DND-41 (cell line): ENCODE measurements at places on chromosomes 7 and 10.

GRCh38 chr7:31583526-31583925 lies 69.6 kb downstream of the ITPRID1 start:
- H3K4me1 ChIP-seq = no peaks in the 10 kb centered on the region
- no peaks in the 10 kb centered on the region for H3K27me3 ChIP-seq
- no peak overlapping the region for H3K27ac ChIP-seq
- DNase-seq = no peak
- no peaks in the 10 kb centered on the region for H3K36me3 ChIP-seq

GRCh38 chr10:18404530-18404929 lies 246.9 kb downstream of the NSUN6 start:
- H3K4me1 ChIP-seq = no peaks in the 10 kb centered on the region
- no peak for DNase-seq
- no peaks in the 10 kb centered on the region for H3K36me3 ChIP-seq

- no peak overlapping the region for H3K4me3 ChIP-seq
- no peak overlapping the region for H3K27ac ChIP-seq
- H3K36me3 ChIP-seq = no peaks in the 10 kb centered on the region
- peaks cover 3% of the 10 kb centered on the region for H3K27me3 ChIP-seq
- no peak for DNase-seq
These were observed 395.8 kb upstream of the ZMIZ1 start for GRCh38 chr10:78672918-78673317.

DNA sequence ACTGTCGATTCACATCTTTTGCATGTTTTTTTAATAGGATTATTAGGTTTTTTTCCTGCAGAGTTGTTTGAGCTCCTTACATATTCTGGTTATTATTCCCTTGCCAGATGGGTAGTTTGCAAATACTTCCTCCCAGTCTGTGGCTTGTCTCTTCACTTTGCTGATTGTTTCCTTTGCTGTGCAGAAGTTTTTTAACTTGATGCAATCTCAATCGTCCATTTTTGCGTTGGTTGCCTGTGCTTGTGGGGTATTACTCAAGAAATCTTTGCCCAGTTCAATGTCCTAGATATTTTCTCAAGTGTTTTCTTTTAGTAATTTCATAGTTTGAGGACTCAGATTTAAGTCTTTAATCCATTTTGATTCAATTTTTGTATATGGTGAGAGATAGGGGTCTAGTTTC lies 95.4 kb downstream of the TBXAS1 start:
- H3K36me3 ChIP-seq = no peaks in the 10 kb centered on the region
- no peak overlapping the region for H3K4me3 ChIP-seq
- DNase-seq = no peak
- H3K27me3 ChIP-seq = no peaks in the 10 kb centered on the region
- no peaks in the 10 kb centered on the region for H3K4me1 ChIP-seq

- H3K27me3 ChIP-seq = no peaks in the 10 kb centered on the region
- no peak for DNase-seq
- no peaks in the 10 kb centered on the region for H3K4me1 ChIP-seq
- no peak overlapping the region for H3K4me3 ChIP-seq
These were observed 595.0 kb downstream of the ARL4A start for GRCh38 chr7:13282377-13282980.

DNA sequence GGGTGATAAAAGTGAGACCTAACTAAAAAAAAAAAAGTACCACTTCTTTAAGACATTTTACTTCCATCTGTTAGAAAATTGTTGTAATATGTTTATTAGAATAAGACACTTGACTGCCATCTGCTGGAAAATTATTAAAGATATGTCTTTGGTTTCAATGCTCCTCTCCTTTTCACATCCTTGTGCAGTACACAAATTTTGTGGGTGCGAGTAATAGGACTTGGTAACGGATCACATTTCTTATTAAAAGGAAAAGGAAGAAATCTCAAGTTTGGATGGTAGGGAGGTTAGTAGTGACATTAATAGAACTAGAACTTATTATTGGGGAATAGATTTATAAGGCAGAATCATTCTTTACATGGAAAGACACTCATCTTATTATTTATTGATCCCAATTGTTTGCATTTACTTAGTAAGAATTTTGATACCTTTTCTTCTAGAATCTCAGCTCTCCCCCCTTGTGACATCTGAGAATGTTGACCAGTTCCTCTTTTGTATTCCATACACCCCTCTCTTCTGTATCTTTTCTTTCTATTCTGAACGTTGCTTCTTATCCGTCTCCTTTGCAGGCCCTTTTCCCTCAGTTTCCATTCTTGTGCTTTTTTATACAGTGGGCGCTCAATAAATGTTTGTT lies 43.0 kb upstream of the RPA3 start:
- peaks cover 36% of the 10 kb centered on the region for H3K4me1 ChIP-seq
- peak; percentile 16 for DNase-seq
- no peak overlapping the region for H3K4me3 ChIP-seq
- no peaks in the 10 kb centered on the region for H3K27me3 ChIP-seq

- H3K4me3 ChIP-seq = no peak overlapping the region
- H3K4me1 ChIP-seq = no peaks in the 10 kb centered on the region
- H3K27ac ChIP-seq = no peak overlapping the region
- H3K27me3 ChIP-seq = no peaks in the 10 kb centered on the region
- no peaks in the 10 kb centered on the region for H3K36me3 ChIP-seq
These were observed 169.9 kb downstream of the SKIDA1 start for GRCh38 chr10:21355591-21356011.

GRCh38 chr10:62728479-62728878 lies 76.0 kb upstream of the ADO start:
- H3K27me3 ChIP-seq = no peaks in the 10 kb centered on the region
- no peaks in the 10 kb centered on the region for H3K4me1 ChIP-seq
- no peak overlapping the region for H3K4me3 ChIP-seq
- no peak overlapping the region for H3K27ac ChIP-seq
- DNase-seq = no peak
- no peaks in the 10 kb centered on the region for H3K36me3 ChIP-seq

DNA sequence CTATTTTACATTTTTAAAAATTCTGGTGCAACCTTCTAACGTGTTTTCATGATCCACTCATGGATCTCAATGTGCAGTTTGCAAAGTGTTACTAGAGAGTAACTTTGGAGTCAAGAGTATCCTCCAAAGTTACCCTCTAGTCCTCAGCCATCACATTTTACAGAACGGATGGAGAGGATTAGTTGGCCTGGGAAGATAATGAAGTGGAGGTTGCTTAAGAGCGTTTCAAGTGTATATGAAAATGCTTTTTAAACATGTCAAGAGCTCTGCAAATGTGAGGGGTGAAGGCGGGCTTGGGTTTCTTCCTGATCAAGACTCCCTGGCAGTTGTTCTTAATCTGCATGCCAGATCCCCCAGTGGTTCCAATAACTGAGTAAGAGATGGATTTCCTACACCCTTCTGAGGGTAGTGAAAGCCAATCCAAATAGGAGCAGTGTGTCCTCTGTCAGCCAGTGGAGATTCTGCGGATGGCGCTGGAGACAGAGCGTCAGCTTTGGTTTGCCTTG lies 299.4 kb upstream of the NPVF start:
- peaks cover 11% of the 10 kb centered on the region for H3K27me3 ChIP-seq
- DNase-seq = no peak
- no peaks in the 10 kb centered on the region for H3K4me1 ChIP-seq

DNA sequence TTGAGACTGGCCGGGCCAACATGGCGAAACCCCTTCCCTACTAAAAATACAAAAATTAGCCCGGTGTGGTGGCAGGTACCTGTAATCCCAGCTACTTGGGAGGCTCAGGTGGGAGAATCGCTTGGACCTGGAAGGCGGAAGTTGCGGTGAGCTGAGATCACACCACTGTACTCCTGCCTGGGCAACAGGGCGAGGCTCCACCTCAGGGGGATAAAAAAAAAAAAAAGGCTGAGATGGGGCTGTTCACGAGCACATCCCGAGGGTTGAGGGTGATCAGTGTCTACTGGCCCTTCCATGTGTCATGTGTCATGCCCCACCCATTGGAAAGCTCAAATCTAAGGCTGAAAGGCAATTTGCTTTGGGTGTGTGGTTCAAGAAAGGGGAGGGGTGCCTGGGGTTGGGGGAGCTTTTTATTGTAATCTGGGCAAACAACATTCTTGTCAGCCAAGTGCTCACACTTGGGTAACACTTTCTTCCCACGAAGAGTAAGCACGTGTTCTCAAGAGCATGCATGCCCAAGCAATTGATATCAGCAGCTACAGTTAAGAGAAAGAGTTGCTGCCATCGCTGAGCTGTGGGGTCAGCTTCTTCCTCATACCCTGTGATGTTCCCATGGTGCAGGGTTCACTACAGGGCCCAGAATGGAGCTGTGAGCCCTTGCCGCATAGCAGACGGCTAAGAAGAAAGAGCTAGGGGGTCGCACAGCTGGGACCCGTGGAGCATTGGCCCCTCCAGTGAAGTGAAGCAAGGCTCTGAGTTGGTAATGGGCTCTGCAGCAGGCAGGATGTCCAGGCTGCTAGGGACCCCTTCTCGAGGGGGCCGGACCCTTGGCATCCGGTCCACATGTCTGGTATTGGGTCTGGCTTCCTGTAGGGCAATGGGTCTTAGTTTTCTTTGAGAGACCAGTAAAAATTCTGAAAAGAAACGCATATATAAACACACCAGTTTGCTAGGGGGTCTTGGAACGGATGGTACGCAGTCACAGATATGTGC lies 9.9 kb upstream of the ACSL5 start:
- H3K4me3 ChIP-seq = no peak overlapping the region
- H3K27me3 ChIP-seq = peaks cover 16% of the 10 kb centered on the region
- H3K4me1 ChIP-seq = no peaks in the 10 kb centered on the region
- DNase-seq = no peak
- H3K27ac ChIP-seq = no peak overlapping the region
- no peaks in the 10 kb centered on the region for H3K36me3 ChIP-seq
